ENCODE measurements at places on chromosomes 16 and 17.

GRCh38 chr16:75244844-75245758, 6.3 kb downstream of the BCAR1 start:
- no peak for DNase-seq

- no peak for DNase-seq
Measured at GRCh38 chr17:77164483-77165091, 23.8 kb downstream of the SEC14L1 start.

- DNase-seq = no peak
Measured at GRCh38 chr17:77145612-77146245, 5.0 kb downstream of the SEC14L1 start.

GRCh38 chr17:8843344-8843743, 24.1 kb downstream of the PIK3R6 start:
- DNase-seq = no peak

Data from activated CD4-positive, alpha-beta T cell treated with anti-CD3 and anti-CD28 coated beads for 1 hour (primary cell).